ENCODE measurements at places on chromosomes 12 and 14.

DNA sequence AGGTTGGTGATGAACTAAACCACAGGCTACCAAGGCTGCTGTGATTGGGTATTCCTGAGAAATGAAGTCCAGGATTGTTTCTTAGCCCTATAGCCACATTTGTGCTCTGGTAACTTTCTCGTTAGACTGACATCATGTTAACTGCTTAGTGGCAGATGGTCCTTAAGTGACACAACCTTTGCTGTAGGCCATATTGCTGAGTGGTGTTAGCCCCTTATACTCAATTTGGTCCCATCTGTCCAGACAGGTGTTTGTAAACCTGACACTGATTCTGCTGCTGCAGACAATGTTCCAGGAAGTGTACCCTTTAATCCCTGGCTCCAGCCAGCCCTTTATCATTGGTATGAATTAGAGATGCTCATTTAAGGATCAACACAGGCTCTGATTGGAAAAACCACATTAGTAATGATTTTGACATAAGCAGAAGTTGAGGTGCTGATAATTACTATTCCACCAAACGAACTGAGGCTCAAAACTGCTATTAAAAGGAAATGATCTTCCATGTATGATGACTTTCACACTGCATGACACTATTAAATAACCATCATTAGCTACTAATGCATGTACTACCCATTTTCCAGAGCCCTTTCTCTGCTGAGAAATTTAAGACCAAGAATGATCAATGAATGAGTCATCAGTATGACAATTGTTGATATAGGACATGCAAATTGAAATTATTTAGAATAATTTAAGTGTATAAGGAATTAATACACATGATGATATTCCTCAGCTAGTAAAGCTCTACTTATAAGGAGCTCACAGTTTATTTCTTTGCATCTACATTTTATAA lies 3.6 kb upstream of the SSTR1 start:
- no peak for DNase-seq

- DNase-seq, result no peak
Observed at GRCh38 chr12:12954878-12955625, 3.1 kb upstream of the GPRC5D start.

- DNase-seq, result no peak
Observed at GRCh38 chr12:112859291-112859690, 47.5 kb upstream of the OAS1 start.

- DNase-seq, result no peak
Observed at GRCh38 chr14:55370883-55371455, 40.7 kb downstream of the ATG14 start.

GRCh38 chr12:65656891-65657351 lies 167.4 kb upstream of the HMGA2 start:
- peak; percentile 98 for DNase-seq

DNA sequence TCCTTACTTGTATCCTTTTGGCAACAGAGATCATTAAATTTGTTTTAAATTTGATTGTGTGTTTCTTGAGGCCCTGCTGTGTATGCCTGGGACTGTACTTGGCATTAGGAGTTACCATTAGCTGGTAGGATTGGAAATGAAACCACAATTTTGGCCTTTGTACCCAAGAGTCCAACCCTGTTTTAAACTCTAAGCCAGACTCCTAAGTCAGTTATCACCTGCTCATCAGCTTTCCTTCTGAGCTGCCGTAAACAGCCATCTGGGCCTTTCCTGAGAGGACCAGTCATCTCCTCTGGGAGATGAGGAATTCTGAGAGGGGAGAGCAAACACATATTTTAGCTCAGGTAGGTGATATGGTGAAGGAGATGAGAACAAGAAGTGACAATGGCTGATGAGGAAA lies 74.3 kb upstream of the SRSF5 start:
- DNase-seq, result no peak

DNA sequence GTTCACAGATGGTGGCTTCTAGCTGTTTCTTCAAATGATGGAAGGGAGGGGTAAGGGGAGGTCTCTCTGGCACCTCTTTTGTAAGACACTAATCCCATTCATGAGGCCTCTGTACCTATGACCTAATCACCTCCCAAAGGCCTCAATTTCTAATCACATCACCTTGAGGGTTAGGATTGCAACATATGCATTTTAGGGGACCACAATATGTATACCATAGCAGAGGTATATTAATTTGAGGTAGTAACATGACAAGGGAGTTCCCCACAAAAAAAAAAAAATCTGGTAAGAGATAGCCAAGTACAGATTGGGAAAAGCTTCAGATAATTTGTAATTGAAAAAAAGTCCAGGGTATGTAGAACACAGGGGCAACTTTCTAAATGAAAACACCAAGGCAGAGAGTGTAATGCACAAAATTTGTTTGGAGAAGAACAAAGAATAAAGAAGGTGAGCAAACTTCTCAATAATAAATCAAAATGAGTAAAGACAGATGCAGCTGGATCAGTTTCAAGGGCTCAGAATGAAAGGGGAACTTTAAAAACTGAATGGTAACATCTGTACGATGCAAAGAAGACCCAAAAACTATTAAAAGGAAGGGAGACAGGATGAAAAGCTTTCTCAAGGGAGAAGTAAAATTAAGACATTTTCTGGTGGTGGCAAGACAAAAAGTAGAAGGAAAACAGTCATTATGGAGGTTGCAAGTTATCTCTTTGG lies 125.5 kb upstream of the DCN start:
- DNase-seq, result no peak

Data from fibroblast of skin of left biceps (primary cell).